ENCODE measurements at places on chromosomes 3 and 15. TPM values are rescaled to one million over a fixed set of nuclear protein-coding genes. Genes with fewer than 3 reads are reported as not detected.

DNA sequence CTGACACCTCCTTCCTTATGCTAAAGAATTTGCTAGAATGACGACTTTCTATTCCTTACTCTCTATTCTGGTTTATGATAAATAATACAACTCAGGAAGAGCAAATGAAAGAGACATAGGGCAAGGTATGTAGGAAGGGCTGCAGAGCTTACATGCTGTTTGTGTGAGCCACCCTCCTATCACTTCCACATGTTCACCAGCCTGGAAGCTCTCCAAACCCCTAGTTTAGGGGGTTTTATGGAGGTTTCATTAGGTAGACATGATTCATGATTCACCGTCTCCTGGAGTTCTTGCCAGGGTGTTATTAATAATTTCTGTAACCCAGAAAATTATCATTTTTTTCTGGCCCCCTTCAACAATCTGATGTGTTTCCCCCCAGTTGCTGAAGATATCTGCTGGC, 172.1 kb upstream of the COL8A1 start:
- DNase-seq = no peak

DUT gene
- total RNA-seq = 30.8 TPM

GRCh38 chr3:127185268-127185667, 7.7 kb upstream of the PRR23E start:
- no peak for DNase-seq

DNA sequence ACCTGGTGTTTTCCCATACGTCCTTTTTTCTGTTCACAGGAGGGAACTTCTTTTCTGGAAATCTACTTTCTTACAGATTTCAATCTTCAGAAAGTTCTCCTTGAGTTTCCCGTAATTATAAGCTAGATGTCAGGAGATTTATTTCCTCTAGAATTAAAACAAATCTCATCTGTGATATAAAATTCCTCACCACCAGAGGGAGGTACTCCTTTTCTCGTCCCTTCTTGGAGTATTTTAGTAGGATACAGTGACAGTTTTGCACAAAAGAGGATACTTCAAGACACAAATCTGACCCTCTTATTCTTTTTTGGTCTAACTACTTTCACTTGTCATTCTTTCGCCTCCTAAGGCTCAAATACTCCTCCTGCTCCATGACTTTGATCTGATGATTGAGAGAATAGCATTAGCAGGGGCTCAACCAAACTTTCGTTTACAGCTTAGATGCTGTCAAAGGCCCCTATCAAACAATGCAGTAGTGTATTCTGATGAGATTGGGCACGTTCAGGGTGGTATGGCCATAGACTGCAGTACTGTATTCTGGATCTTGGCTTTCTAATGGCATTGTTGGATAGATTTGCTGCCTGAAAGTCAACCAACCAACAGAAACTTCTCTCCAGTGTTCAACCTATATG, 38.0 kb downstream of the TMEM41A start:
- DNase-seq = peak; percentile 47

UQCC5 gene
- 0.79 TPM for total RNA-seq

PCLAF gene
- 3.2 TPM for total RNA-seq

DNA sequence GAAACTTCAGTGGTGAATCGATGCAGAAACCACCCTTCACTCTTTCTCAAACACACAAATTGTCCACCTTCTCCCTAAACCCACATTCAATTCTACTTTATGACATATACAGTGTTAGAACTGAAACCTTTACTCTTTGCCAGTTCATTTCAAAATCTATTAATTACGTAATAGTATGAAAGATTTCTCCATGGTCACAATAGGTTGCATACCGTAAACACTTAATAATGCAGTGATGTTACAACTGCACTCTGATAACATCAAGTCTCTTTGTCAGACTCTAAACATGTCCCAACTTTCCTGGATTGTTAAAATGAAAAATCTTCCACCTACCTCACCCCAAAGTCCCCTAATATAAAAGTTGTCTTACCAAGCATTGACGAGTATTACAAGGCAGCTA, 111.8 kb upstream of the PROK2 start:
- no peak for DNase-seq

DNA sequence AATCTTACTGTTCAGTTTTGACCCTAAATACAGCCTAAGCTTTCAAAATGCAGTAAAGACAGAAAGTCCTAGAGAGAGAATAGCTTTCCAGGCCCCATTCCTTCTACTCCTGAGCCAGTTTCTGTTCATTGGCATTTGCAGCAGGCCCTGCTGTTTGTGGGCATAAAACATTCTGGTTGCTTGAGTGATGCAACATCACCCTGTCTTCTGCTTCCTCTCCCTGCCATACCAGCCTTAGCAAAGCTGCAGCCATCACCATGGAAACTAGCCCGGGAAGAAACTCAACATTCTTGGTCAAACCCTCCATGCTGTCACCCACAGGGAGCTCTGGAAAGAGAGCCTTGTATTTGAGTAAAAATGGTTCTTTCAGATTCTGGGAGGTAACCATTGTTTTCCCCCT, 325.7 kb downstream of the MAGI1 start:
- DNase-seq = no peak

COL7A1 gene
- total RNA-seq = 147 TPM

DNA sequence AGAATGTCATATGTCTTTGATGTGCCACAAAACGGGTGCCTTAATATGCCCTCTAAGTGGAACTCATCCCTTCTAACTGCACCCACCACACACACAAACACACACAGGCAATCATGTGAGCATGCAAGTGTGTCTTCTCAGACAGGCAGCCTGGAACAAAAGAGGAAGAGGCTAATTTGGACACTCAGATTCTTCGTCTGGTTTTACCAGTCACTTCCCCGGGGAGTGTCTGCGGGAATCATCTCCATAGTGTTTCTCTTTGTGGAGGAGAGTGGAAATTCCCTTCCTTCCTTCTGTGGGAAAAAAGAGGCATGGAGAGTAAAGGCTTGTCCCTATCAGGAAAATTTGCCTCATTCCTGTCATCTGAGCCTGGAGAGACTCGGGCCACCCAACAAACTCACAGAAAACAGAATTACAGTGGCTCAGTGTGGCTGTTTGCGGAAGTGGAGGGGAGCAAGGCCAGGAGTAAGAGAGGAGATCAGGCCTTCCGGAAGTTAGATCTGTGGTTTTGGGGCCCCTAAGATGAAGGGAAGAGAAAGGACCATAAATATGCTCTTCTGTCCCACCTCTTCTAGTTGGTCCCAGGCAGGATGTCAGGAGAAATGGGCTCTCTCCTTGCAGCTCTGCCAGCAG, 212.6 kb upstream of the SEMA6D start:
- DNase-seq = no peak

PLSCR2 gene
- not detected for total RNA-seq

SOX14 gene
- total RNA-seq = not detected

All from bronchial epithelial cell (primary cell).